Mesothelial cell of epicardium (in vitro differentiated cells): ENCODE measurements at places on chromosomes 12 and 14. TPM values are rescaled to one million over a fixed set of nuclear protein-coding genes. Genes with fewer than 3 reads are reported as not detected.

Gene SIX4
- total RNA-seq: 17.4 to 18.0 TPM (median 17.9 TPM) in 3 replicates

- no peak for DNase-seq
These were observed 844.0 kb upstream of the LRFN5 start for GRCh38 chr14:40762685-40763084.

GRCh38 chr12:114696443-114697242 is 12.7 kb upstream of the TBX3 start:
- DNase-seq: no peak

DNA sequence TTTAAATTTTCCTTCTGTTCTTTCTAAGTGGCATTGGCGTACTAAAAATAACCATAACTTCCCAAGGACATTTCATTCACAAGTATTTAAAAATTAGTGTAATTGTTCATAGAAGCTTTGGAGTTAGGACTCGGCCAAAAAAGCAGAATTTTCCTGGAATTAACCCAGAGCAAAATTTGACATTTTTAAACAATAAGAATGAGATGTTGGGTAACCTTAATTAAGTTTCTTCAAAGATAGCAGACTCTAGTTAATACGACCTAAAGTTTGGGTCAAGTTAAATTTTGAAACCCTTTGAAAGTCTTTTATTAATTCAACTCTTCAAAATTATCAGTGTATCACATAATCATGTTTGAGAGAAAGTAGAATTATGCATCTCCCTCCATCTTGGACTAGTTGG is 118.3 kb downstream of the AKAP6 start:
- no peak for DNase-seq

DNA sequence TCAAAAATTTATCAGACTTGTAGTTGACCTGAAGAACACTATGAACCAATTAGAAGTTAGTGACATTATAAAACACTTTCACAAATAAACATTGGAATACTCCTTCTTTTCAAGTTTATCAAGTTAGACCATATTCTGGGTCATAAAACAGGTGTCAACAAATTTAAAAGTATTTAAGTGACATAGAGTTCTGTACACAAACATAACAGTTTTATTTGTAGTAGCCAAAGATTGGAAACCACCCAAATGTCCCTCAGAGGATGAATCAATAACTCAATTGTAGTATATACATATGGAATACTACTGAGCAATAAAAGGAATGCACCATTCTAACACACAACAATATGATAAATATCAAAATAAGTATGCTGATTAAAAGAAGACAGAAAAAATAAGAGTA is 23.6 kb upstream of the OR11G2 start:
- DNase-seq: no peak

DNA sequence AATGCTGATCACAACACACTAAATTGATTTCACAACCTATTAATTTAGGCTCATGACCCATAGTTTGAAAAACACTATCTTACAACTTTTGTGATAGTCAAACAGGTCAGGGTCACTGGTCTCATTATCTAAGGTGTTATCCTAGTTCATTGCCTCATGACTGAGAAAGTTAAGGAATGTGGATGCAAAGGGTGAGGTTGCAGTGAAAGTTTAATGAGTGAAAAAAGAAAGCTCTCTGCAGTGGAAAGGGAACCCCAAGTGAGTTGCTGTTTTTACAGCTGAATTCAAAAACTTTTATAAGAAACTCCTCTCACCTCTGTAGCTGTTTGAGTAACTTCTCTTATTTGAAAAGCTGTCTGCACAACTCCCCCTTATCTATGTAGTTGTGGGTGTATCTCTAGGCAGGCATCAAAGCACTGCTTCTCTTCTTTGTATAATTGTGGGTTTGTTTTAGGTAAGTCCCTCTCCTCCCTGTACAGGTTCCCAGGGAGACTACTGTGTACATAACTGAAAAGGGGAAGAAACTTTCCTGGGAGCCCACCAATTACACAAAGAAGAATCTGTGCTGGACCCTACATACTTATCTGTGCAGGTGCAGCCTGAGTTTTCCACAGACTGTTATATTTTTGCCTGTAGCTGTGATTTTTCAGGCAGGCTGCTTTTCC is 18.9 kb downstream of the DNAL1 start:
- no peak for DNase-seq

Gene ITPR2
- 54.3 to 63.9 TPM (median 62.3 TPM) in 3 replicates for total RNA-seq
